ENCODE measurements at places on chromosomes 5 and 9. TPM values are rescaled to one million over a fixed set of nuclear protein-coding genes. Genes with fewer than 3 reads are reported as not detected.

The OR2Y1 gene
- total RNA-seq, result not detected

The OBP2B gene
- not detected for total RNA-seq

The NUP214 gene
- 21.9 TPM for total RNA-seq

The SHC3 gene
- total RNA-seq, result 0.10 TPM

The MEIKIN gene
- not detected for total RNA-seq

The LRRC19 gene
- total RNA-seq, result 0.55 TPM

The TEK gene
- total RNA-seq, result 4.4 TPM

The DOCK8 gene
- total RNA-seq, result 10.6 TPM

The GLDC gene
- 112 TPM for total RNA-seq

The TAF7 gene
- 20.6 TPM for total RNA-seq

The C5orf34 gene
- 0.70 TPM for total RNA-seq

The BTF3 gene
- total RNA-seq, result 140 TPM

The CDKN2A gene
- 0.55 TPM for total RNA-seq

The BARHL1 gene
- total RNA-seq, result not detected

The MEGF10 gene
- total RNA-seq, result 1.4 TPM

- no peak for DNase-seq
Observed at GRCh38 chr9:125258832-125259534, 2.6 kb upstream of the GAPVD1 start.

GRCh38 chr5:149471406-149472183 lies 79.6 kb downstream of the CSNK1A1 start:
- no peak for DNase-seq

- no peak for DNase-seq
Observed at GRCh38 chr5:35919191-35919590, 19.2 kb downstream of the CAPSL start.

DNA sequence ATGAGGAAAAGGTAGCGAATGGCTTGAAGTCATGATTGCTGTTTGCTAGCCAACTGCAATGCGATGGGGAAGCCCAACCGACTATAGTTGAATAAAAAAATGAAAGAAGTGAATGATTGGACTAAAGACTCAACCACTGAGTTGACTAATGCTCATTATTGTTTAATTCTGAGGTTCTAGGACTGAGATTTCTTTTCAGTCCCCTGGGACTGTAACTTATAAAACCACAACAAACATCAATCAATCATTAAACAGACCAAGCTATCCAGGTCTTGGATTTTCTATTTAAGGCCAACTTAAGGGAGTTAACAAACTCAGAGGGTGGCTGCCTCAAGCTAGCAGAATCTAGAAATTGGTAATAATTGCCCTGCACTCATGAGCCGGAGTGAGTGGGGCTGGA lies 154.2 kb downstream of the DOCK2 start:
- no peak for DNase-seq

GRCh38 chr5:78653681-78654366 lies 5.3 kb upstream of the LHFPL2 start:
- no peak for DNase-seq

DNA sequence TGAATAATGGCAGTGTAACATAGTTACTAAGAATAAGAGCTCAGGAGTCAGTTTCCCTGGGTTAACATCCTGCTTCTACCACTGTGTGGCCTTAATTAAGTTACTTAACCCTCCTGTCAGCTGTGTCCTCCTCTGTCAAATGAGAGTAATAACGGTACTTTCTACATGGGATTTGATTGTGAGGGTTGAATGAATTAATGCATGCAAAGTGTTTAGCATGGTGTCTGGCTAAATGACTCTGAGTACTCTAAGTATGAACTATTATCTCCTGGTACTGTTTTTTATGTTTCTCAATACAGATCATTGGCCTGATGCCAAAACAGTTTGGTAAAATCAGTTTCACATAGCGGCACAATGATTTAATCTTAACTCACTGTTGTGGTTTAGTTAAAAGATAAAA lies 19.6 kb downstream of the ZNF131 start:
- DNase-seq, result no peak

GRCh38 chr5:139966856-139967255 lies 76.2 kb downstream of the NRG2 start:
- peak; percentile 29 for DNase-seq

DNA sequence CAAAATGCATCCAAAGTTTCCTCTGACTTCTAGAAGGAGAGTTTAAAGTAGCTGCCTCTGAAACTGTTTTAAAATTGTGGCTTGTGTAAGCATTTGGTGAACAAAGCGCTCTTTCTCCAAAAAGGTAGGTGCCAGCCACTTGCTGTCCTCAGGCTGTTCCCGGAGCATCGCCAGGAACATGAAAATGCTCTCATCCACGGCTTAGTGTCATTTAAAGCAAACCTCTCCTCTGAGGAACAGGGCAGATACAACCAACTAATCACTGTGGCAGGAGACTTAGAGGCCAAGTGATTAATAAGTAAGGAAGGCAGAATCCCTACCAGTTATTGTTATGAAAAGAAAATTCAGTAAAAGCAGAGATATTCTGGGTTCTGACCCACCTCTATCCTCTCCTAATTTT lies 165.6 kb downstream of the DCP2 start:
- DNase-seq, result no peak

GRCh38 chr5:40688127-40688761 lies 8.5 kb downstream of the PTGER4 start:
- DNase-seq, result peak; percentile 82

- no peak for DNase-seq
Observed at GRCh38 chr9:130209422-130209821, 37.2 kb downstream of the NCS1 start.

- DNase-seq, result no peak
Observed at GRCh38 chr9:126240835-126241234, 85.8 kb upstream of the MVB12B start.

- no peak for DNase-seq
Observed at GRCh38 chr5:79820648-79821047, 131.0 kb downstream of the CMYA5 start.

GRCh38 chr5:44993286-44993685 lies 184.5 kb downstream of the MRPS30 start:
- no peak for DNase-seq

GRCh38 chr5:139847091-139847490 lies 51.5 kb downstream of the PSD2 start:
- DNase-seq, result no peak

- no peak for DNase-seq
Observed at GRCh38 chr9:69476797-69477196, 151.8 kb downstream of the ENTREP1 start.

- DNase-seq, result peak; percentile 55
Observed at GRCh38 chr5:64784451-64785025, 15.8 kb downstream of the CWC27 start.

GRCh38 chr5:116271446-116272025 lies 186.7 kb downstream of the COMMD10 start:
- DNase-seq, result no peak

- DNase-seq, result no peak
Observed at GRCh38 chr9:134623258-134624066, 18.1 kb upstream of the COL5A1 start.

DNA sequence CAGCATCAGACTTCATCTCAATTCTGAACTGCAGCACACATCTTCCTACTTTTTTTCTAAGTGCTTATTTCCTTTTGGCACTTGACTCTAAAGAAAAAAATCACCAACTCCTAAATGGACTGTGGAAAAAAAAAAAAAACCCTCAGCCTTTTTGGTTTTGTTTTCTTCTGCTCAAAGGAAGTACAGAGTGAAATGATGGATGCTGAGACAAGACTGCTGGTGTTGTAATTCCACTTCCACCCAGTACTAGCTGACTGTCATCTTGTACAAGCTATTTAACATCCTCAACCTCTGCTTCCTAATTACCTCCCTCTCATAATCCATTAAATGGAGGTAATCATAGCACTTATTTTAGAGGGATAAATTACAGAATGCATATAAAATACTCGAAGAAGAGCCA lies 171.5 kb upstream of the GNA14 start:
- DNase-seq, result no peak

GRCh38 chr5:62299101-62299500 lies 6.9 kb upstream of the KIF2A start:
- DNase-seq, result no peak

DNA sequence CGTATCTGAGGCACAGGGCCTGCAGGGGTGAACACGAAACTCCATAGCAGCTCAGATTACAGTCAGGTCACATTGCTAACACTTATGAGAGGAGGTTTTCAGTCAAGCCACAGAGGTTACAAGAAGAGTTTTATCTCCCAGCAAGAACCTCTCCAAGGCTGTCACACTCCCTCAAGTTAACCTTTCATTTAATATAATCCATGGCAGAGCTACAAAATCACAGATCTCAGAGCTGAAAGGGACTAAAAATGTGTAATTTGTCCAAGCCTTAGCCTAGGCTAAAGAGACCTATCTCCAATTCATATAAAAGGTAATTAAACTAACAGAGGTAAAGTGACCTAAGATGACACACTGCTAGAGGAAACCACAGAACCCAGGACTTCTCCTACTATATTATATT lies 57.2 kb downstream of the MLANA start:
- DNase-seq, result no peak

- DNase-seq, result no peak
Observed at GRCh38 chr5:104023739-104024138, 461.1 kb upstream of the NUDT12 start.

GRCh38 chr5:156534906-156535485 lies 208.0 kb downstream of the SGCD start:
- no peak for DNase-seq

GRCh38 chr9:102911185-102911584 lies 83.9 kb upstream of the CYLC2 start:
- DNase-seq, result no peak

DNA sequence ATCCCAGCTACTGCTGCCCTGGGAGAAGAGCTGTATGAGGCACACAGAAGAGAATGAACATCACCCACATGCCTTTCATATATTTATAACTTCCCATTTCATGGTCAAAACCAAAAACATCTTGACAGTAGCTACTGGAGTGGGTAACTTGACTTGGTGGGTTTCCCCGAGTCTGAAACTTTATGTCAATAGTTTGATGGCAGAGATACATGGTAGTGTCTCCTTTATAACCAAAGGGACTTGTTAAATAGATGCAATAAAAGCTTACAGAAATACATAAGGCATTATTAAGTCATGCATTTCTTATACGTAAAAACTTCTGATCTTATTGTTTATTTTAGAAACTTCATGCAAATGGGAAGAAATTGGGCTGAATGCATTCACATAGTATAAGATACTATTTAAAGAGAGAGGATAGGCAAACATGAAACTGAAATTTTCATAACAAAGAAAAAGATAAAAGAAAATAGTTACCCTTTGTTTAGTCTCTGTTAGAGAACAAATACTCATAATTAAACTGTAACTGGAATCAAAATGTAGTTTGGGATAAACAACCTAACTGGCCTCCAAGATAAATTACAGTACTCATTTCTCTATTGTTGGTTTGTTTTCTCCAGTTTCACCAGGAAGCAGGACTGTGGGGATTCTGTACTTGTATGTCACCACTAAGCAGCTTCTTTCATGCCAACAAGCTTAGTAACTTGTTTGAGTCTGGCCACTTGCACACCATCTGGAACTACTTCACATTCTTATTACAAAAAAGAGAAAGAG lies 459.3 kb upstream of the MEF2C start:
- no peak for DNase-seq

DNA sequence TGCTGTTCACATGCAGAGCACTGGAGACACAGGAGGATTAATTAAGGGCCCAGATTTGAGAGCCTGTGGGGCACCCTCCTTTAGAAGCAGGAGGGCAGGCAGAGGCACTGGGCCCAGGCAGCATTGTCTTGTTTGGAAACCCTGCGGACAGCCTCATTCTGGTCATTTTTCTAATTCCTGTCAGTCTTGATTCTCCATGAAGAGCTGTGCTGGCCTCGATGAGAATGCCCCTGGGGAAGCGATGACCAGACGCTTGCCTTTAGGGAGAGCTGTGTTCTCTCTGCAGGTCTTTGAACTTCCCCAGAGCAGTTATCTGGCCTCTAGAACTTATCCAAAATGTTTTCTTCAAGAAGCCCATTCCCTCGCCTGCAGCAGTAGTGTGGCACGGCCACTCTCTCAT lies 117.8 kb upstream of the PTCH1 start:
- no peak for DNase-seq

- DNase-seq, result no peak
Observed at GRCh38 chr5:28743025-28743715, 1704.8 kb upstream of the CDH9 start.

DNA sequence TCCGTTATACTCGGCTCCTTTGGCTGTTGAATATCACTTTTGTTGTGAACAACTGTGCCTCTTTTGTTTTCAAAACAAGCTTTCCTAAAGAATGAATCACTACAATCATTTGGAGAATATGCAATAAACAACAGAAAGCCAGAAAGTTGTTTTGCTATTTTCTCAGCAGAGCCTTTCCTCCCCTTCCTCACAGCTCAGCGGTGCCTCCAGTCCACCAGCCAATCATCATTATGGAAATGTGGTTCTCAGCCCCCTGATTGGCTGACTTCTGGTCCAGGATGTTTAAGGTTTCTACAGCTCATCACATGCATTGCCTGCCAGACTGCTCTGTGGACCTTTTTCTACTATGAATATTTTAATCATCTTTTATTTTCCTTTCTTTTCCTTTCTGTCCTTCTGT lies 9.1 kb upstream of the ZNF608 start:
- no peak for DNase-seq

- DNase-seq, result no peak
Observed at GRCh38 chr5:149040421-149040820, 22.4 kb downstream of the SH3TC2 start.

DNA sequence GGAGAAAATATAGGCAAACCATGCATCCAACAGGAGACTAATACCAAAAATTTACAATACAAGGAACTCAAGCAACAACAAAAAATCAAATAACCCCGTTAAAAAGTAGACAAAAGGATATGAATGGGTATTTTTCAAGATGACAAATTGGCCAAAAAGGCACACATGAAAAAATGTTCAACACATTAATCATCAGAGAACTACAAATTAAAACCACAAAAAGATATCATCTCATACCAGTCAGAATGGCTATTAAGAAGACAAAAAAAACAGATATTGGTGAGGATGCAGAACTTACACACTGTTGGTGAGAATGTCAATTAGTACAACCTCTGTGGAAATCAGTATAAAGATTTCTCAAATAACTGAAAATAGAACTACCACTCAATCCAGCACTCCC lies 35.0 kb downstream of the TEX10 start:
- DNase-seq, result no peak

- no peak for DNase-seq
Observed at GRCh38 chr9:126431077-126431742, 104.6 kb downstream of the MVB12B start.

DNA sequence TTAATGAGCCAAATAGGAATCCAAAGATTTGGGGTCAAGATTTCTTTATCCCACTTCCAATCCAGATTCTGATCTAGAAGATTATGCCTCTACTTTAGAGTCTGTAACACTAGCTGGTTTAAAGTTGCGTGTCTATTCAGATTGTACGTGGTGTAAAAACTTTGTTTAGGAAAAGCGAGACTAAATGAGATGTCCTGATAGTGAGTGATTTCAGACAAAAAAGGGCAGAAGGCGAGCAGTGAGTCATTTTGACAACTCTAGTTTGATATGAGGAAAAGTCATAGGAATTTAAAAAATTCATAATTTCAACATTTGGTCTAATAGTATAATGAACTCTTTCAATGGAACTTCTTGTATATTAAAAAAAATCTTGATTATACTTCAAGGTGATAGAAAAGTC lies 119.6 kb upstream of the KLF9 start:
- no peak for DNase-seq

- DNase-seq, result no peak
Observed at GRCh38 chr5:53418826-53419658, 61.4 kb upstream of the FST start.

Measured in left lobe of liver (tissue), 2 donors.